ENCODE measurements at places on chromosomes 7 and 10.

DNA sequence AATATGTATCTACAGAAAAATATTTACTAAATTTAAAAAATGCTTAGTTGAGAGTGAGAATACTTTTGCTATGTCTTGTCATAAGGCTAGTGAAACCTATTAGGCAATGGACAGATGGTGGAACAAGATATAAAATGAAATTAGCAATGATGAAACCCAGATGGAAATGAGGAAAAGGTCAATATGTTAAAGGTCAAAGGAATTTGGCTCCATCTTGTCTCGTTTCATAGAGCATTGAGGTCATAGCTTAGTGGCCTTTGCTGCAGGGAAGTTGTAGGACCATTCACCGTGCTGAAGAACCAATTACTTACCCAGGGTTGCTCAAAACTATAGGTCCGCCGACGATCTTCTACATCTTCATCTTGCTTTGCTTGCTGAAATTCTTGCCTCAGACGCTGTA is 683.9 kb downstream of the PARD3 start:
- DNase-seq: no peak

DNA sequence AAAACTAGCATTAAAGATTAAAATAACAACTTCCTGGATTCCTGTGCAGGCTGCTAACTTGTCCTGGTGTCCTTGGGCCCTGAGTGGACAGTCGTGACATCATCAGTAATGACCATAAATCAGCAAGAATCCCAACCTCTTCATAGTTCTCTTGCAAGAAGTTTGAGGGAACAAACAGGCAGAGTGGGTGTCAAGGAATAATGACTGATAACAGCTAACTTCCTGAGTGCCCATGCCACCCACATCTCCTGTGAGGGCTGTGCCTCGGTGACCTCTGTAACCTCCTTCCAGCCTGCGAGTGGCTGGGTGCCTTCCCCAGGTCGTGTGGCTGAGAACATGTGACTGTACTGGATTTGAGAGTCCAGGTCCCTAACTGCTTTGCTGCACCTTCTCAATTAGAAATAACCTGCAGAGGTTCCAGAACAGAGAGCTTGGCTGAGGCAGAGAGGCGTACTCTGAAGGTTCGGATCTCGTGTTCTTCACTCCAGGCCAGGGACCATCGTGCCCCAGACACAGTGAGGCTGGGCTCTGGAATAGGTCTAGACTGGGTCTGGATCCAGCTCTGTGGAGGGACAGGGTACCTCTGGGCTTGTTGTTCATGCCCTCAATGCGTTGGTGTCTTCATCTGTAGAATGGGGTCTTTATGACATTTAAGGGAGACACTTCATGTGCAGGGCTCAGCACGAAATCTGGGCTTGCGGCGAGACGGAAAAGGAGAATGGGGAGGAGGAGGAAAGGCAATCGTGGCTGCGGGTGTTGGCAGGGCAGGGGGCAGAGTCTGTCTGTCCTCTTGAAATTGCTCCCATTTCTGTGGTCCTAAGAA is 313.1 kb upstream of the ZNF32 start:
- no peak for DNase-seq

DNA sequence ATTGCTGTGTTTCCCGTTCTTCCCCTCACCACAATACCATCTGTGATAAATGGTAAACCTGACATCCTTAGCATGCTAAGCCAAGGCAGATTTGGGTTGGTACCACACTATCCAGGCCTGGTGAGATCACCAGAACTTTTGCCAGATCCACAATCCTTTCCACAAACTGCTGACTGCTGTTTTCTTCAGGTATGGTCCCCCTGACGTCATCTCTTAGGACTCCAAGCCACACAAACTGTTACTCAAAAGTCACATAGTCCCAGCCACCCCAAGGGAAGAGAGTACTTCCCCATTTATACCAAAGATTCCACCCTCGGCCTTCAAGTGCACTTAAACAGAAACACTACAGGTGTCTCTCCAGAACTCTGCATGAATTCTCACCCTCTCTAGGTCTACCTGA is 34.8 kb downstream of the SLC25A13 start:
- DNase-seq: no peak

DNA sequence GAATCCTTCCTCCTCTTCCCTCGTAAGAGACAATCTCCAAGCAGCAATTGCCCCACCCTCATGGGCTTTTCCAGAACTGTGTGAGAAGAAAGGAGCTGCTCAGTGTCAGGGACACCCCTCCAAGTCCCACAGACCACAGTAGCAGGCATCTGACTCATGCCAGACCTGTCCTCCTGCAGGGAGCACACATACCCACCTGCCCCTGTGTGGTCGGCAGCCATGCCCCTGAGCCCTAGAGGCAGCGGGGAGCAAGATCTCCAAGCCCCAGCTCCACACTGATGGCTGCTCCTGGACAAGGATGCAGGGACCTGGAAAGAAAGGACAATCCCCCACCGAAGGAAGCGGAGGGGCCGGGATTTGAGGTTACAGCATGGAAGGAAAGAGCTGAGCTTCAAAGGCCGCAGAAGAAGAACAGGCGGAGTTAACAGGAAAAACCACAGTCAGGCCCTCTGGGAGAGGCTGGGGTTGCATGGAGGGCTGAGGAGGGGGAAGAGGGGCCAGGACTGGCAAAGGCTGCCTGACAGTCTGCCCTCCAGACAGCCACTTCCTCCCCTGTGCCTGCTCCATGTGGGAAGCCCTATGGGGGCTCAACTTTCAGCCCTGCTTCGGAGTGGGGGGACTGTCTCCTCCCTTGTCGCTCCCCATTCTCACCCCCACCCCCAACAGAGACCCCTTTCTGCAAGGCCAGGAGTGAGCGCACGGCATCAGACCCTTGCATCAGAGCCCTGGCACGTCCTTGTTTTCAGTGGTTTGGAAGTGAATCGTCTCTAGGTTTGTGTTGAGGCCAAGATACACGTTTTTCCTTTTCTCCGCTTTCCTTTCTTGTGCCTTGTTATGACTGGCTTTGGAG is 46.8 kb downstream of the ASB13 start:
- DNase-seq: no peak

DNA sequence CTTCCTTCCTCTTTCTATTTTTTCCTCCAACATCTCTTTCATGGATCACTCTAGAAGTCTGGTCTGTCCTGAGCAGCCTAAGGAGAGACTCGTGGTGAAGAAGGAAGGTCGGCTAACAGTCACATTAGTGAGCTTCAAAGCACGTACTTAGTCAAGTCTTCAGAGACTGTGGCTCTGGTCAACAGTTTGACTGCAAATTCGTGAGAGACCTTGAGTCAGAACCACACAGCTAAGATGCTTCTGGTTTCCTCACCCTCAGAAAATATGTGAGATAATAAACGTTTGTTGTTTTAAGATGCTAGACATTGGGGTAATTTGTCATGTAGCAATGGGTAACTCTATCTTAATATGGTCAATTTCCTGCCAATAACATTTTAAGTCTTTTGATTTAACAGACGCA is 126.2 kb upstream of the LRRN3 start:
- DNase-seq: no peak

DNA sequence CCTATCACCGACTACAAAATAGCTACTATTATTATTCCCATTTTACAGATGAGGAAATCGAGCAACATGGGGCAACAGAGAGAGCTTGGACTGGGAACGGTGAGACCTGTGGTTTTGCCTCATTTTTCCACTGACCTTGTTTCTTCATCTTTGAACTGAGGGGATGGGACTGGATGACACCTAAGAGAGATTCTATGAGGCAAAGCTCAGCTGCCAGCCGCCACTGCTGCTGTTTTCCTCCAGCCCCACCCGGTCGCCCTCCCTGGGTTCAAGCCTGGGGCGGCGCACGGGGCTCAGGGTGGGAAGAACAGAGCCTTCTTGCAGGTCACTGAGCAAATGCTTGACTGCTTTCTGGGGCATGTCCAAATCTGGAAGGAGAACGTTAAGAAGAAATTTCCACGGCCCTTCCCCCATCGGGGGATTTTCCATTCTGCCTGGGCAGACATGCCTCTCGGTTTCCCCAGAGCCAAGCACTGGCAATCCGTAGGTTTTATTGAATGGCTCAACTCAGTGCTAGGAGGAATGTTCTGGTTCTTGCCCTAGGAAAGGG is 12.3 kb downstream of the DDIT4 start:
- DNase-seq: no peak
